ENCODE measurements at places on chromosomes 3 and 15.

DNA sequence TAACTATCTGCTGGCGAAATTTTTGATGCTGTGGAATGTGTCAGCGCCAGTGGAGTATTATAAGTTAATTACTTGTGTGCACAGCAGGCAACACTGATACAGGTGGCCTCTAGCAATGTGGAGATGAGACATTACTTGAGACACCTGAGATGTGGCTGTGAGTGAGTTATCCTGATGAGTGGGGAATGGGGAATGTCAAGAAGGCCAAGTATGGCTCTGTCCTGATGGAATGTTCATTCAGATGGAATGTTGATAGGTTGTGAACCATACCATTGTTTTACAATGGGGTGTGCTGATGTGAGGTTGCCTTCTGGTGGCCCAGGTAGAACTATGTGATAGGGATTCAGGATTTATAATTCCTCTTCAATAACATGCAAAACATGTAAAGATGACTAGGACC, 404.8 kb downstream of the PTPRG start:
- DNase-seq: no peak

GRCh38 chr3:18946524-18946923, 201.8 kb upstream of the KCNH8 start:
- DNase-seq: no peak

- no peak for DNase-seq
Observed at GRCh38 chr3:115428841-115429240, 194.5 kb upstream of the GAP43 start.

- no peak for DNase-seq
Observed at GRCh38 chr3:126124896-126125295, 41.0 kb upstream of the SLC41A3 start.

- no peak for DNase-seq
Observed at GRCh38 chr15:38046257-38047051, 112.0 kb downstream of the TMCO5A start.

DNA sequence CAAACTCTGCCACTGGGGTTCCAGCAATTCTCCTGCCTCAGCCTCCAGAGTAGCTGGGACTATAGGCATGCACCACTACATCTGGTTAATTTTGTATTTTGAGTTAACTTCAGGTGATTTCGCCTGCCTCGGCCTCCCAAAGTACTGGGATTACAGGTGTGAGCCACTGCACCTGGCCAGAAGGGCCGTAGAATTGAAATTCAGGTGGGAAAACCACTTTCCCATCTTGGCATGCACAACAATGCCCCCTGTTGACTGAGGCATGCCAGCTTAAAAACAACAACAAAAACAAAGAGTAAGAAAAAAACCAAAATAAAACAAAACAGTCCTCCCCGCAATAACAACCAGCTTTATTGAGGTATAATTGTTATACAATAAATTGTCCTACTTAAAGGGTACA, 32.6 kb upstream of the RAB11A start:
- DNase-seq: no peak

DNA sequence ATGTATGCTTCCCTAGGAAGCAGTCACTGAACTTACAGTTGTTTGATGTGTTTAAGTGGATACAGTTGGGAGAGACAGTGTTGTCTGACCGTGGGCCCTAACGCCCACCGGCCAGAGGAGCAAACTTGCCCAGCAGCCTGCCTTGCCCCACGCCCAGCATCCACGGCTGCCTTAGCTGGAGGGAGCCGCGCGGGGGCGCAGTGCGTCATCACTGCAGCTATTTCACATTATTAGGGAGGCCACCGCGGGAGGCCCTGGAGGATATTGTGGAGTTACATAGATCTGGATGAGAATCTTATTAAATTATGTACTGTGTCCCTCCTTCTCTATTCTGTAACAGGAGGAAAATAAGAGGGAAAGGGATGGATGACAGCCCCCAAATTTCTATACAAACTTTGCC, 267.2 kb downstream of the GABRG3 start:
- no peak for DNase-seq

- no peak for DNase-seq
Observed at GRCh38 chr3:42988097-42988496, 9.0 kb downstream of the GASK1A start.

- DNase-seq: no peak
Observed at GRCh38 chr3:150411976-150412375, 3.9 kb downstream of the TSC22D2 start.

GRCh38 chr3:51099794-51100535, 285.1 kb upstream of the MANF start:
- DNase-seq: no peak

GRCh38 chr3:58704745-58705144, 38.2 kb upstream of the FAM3D start:
- DNase-seq: no peak

- no peak for DNase-seq
Observed at GRCh38 chr3:181613813-181614212, 97.9 kb upstream of the SOX2 start.

DNA sequence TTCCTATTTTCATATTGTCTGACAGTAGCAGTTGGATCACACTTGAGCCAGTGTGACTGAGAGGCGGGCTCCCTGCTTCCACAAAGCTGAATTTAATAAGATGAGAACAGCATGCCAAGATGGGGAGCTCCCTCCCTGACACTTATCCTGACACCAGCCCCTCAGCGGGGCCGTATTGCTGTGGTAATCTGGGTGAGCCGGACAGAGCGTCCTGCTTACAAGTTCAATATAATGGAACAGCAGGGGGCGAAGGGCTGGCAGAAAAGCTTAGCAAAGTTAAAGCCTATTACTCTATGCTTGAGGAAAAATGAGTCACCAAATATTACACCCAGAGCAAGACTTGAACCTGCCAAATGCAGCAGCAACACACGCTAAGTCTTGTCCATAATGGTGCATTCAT, 163.8 kb upstream of the CMC1 start:
- DNase-seq: no peak

- no peak for DNase-seq
Observed at GRCh38 chr3:104642827-104643226, 723.9 kb upstream of the ALCAM start.

GRCh38 chr3:13571831-13572750, 23.2 kb downstream of the FBLN2 start:
- no peak for DNase-seq

GRCh38 chr3:46448721-46449120, 16.0 kb downstream of the LTF start:
- DNase-seq: no peak

GRCh38 chr15:59696332-59696731, 7.2 kb upstream of the BNIP2 start:
- DNase-seq: no peak

All from stimulated activated CD4-positive, alpha-beta T cell treated with anti-CD3 and anti-CD28 coated beads, TNF-alpha, amount 100 ng/mL, for 4 hours (primary cell).